ENCODE measurements at places on chromosomes 6 and 20.

- DNase-seq, result no peak
These were observed 19.6 kb downstream of the TTPAL start for GRCh38 chr20:44495257-44495656.

DNA sequence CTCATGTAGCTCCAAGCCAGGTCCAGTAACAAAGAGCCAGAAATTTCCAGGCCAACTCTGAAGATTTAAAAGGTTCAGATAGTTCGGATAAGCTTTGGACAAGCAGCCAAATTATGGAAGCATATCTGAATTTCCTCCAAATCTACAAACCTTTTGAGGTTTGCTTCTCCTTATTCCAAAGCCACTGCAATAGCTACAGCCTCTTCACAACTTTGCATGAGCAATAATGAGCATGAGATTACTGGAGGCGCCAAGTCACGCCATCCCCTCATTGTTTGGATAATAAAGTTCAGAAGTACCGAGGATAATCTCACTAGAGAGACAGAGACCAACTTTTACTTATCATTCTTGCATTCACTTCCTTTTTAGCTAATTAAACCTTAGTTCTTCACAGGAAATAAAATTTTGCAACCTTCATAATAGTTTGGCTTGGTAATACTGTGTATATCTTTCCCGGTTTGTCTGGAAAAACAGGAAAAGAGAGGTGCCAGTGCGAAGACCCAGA, 329.6 kb upstream of the RSPO3 start:
- no peak for DNase-seq

- DNase-seq, result no peak
These were observed 68.5 kb downstream of the CNKSR3 start for GRCh38 chr6:154441995-154442310.

DNA sequence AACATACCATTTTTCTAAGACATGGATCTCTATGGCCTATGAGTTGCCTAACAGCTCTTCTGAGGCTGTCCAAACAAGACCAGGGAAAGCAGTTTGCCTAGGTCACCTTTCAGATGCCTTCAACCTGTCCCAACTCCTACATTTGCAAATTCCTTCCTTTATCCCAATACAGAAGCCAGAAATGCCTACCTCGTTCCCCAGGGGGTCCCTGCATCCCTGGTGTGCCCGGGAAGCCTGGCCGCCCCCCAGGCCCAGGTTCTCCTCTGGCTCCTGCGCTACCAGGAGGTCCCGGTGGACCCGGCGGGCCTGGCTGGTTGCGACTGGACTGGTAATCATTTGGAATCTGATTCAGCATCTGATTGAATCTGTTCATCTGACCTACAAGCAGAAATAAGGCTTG, 115.9 kb downstream of the COL12A1 start:
- DNase-seq, result no peak

DNA sequence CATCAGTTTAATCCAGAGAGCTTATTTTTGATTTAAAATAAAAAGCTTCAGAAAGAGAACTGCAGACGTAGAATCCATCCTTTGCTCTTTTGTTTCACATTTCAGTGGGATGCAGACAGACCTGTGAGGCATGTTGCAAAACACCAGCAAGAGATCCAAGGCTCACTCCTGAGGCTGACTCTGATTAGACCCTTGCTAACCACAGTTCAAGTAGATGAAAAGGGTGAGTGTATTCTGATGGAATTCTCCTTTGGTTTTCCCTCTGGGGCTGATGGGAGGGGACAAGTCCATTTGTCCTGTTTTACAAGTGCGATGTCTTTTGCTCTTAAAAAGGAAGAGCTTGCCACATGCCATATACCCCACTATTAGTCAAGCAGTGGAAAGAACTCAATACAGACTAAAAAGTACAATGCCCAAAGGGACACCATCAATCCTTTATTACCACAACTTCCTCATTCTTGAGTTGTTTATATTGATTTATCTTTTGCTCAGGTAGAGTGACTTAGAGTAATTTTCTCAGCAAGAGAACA, 772.7 kb downstream of the MAFB start:
- DNase-seq, result no peak

DNA sequence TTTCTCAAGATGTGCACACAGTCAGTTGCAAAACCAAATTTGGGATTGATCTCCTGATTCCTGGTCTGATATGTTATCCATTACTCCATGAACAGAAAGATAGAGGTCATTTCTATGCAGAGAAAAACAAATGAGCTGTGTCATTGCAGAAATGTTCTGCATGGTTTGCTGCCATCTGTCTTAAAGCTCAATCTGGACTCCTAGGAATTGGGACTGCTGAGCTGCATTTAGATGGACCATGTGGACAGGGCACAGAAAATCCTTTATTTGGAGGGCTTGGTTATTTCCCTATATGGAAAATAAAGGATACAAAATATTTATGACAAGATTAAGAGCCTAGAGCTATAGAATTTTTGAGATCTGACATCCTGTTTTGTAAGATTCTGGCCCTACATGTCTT, 91.3 kb downstream of the ADGRB3 start:
- DNase-seq, result no peak

GRCh38 chr20:24443436-24443835, 26.0 kb upstream of the SYNDIG1 start:
- no peak for DNase-seq

DNA sequence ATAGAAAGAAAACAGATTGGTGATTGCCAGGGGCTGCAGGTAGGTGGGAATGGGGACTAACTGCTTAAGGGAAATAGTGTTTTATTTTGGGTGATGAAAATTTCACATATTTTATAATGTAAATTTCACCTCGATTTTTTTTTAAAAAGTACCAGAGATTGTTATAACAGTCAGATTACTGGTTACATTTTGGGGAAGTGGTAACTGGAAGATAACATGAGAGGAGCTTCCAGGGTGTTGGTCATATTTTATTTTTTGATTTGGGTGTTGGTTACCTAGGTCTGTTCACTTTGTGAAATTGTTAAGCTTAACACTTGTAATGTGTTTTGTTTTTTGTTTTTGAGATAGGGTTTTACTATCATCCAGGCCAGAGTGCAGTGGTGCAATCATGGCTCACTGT, 17.2 kb upstream of the CRIP3 start:
- DNase-seq, result no peak

DNA sequence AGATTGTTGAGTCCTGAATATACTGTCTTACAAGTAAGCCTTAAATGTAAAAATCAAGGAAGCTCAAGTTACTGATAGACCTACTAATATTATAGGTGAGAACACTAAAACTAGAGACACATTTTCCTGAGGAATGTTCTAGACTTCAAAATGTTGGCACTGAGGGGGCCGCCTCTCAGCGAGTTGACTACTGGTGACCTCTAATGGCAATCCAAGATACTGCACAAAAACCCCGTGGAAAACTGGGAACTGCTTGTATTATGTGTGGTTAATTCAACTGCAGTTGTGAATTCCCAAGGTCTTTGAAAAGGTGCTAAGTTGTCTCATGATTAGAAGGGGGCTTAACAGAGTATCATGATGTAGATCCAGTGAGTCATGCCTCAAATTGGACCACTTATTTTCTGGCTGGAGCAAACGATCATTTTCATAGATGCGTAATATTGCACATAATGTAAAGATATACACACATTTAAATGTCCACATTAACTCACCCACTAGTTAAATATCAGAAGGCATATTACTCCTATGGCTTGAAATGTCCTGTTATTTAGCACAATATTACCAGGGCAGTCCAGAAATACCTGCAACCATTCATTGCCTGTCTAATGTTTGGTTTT, 336.2 kb downstream of the FOXA2 start:
- no peak for DNase-seq

- no peak for DNase-seq
These were observed 10.0 kb downstream of the SIM1 start for GRCh38 chr6:100454551-100455229.

GRCh38 chr6:167896648-167897047, 69.9 kb downstream of the AFDN start:
- no peak for DNase-seq

DNA sequence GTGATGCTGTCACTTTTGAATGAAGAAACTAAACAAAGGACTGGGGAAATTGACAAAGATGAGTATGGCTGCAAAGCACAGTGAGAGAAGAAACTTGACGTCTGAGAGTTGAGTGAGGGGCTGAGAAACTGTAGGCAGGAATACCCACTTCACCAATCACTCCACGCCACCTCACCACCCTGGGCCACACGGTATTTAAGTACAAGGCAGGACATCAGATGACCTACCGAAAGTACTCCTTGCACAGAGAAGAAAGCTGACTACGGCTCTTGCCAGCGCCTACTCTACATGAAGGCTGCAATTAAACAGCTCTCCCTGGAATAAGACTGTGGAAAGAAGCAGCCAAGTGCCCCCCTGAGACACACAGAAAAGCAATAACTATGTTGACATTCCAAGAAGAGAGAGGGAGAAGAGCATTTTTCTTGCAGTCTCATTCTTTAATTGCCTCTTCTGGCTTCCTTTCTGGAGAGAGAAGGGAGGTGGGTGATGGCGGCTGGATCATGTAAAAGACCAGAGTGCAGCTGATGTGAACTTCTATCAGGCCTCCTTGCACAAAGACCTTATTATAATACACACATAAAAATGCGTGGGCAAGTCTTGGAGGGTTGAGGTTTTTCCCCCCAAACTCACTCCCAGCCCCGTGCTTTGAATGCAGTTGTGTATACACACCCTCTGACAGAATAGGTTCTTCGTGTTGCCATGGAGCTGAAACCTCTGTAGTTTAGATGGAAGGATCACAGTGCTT, 44.6 kb downstream of the HIVEP2 start:
- no peak for DNase-seq

- DNase-seq, result no peak
These were observed 91.9 kb downstream of the PDE10A start for GRCh38 chr6:165571068-165571682.

GRCh38 chr6:129748901-129749748, 39.1 kb upstream of the ARHGAP18 start:
- no peak for DNase-seq

DNA sequence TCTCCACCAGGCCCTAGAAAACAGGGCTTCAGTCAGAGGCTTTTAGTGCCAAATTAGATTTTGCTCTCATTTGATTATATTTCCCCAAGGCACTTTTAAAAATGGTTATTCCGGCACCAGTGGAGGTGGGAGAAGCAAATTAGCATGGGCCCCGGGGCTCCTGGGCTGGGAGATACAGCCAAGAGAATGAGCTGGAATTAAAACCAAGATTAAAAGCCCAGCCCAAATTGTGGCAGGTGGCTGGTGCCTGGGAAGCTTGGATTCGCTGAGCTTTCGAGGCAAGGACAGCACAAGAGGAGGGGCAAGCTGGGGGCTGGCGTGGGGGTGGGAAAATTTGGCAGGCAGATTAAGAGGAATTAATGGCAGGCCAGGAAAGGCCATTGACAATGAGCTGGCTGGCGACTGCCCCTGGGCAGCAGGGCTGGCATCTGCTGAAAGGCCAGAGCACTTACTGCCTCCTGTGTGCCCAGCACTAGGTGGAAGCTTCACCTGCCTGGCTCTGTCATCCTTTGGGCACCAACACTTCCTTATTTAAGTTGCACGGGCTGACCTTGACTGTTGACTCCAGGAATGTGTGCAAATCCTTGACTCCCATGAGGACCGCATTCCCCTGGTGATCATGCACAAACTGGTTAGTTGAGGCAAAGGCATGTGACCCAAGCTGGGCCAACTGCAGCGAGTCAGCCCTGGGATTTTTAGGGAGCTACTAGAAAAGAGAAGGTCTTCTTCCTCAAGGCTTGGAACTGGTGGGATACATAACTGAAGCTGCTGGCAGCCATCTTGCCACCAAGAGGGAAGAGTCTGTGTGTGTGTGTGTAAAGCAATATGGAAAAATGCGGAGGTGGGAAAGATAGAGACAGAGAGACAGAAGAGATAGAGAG, 76.1 kb downstream of the SULF2 start:
- no peak for DNase-seq

GRCh38 chr20:54097236-54097529, 26.8 kb upstream of the BCAS1 start:
- no peak for DNase-seq

DNA sequence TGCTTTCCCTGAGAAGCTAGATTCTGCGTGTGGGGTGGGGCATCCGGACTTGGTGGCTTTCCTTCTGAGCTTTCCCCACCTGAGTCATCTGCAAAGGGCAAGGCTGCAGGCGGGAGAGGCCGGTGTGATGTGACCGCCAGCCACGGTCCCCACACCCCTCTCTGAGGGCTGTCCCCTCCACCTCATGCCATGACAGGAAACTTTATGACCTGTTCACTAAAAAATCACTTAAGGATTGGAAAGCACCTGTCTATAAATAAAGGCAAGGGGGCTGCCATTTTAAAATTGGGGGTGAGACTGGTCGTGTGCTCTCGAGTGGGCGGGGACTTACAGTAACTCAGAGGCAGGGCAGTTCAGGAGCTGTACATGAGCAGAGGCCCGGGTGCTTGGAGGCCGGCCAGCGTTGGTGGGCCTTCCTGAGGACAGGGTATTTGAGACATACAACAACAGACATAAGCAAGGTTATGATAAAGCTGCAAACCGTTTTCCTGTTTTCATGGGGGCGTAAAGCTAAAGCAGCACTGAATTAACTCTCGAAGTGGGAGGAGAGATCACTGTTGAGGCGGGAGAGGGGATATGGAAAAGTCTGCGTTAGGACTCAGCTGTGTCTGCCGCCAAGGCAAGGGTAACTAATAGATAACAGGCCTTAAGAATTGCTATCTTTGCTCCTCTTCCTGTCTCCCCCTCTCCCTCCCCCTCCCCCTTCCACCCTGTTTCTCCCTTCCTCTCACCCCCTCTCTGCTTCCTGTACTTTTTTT, 16.1 kb upstream of the SERPINB1 start:
- DNase-seq, result peak; percentile 95

GRCh38 chr6:89273816-89274215, 41.3 kb downstream of the GABRR2 start:
- DNase-seq, result no peak

- DNase-seq, result no peak
These were observed 204.8 kb downstream of the DTNBP1 start for GRCh38 chr6:15458021-15458459.

DNA sequence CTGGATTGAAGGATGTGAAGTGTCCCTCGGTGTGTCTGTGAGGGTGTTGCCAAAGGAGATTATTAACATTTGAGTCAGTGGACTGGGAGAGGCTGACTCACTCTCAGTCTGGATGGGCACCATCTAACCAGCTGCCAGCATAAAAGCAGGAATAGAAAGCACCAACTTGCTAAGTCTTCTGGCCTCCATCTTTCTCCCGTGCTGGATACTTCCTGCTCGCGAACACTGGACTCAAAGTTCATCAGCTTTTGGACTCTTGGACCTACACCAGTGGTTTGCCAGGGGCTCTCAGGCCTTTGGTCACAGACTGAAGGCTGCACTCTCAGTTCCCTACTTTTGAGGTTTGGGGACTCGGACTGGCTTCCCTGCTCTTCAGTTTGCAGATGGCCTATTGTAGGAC, 220.3 kb upstream of the LRFN2 start:
- no peak for DNase-seq

DNA sequence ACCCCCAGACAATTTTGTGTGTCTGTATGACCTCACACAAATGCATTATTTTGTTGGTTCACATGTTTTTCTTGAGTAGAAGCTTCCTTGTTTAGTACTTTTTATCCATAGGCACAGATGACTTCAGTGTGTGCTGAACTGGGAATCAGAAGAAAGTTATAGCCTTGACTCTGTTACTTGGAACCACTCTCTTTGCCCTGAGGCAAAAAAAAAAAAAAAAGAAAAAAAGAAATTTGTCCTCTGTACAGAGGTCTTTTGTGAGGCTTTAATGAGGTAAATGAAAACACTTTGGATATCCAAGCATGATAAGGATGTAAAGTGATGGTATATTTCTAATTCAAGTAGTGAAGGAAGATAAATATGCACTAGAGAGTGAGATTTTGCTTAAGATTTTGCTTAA, 51.9 kb downstream of the TRMT11 start:
- no peak for DNase-seq

- no peak for DNase-seq
These were observed 81.3 kb downstream of the VEGFA start for GRCh38 chr6:43851204-43851865.

- no peak for DNase-seq
These were observed 582.2 kb upstream of the FLRT3 start for GRCh38 chr20:14919501-14920081.
